ENCODE measurements at places on chromosomes 5 and 9.

DNA sequence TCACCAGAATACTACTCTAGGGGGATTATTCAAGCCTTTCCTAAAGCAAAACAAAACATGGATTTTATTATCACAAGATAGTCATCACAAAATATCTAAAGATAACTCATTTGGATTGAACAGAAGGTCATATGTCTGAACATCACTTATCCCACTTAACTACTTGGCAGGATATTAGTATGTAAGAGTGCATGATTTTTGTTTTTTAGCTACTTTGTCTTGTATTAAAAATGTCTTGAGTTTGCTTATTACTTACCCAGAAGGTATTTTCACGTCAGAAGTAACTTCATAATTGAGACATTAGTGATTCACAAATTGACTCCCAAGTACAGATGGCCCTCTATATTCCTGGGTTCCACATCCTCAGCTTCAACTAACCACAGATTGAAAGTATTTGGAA is 113.8 kb downstream of the TLE4 start:
- no peak for DNase-seq

- DNase-seq, result no peak
Measured at GRCh38 chr9:135341612-135342169, 137.9 kb upstream of the PPP1R26 start.

GRCh38 chr9:20200991-20201431 is 412.2 kb upstream of the SLC24A2 start:
- DNase-seq, result peak; percentile 73

- peak; percentile 34 for DNase-seq
Measured at GRCh38 chr9:89493181-89493580, 4.7 kb downstream of the SEMA4D start.

DNA sequence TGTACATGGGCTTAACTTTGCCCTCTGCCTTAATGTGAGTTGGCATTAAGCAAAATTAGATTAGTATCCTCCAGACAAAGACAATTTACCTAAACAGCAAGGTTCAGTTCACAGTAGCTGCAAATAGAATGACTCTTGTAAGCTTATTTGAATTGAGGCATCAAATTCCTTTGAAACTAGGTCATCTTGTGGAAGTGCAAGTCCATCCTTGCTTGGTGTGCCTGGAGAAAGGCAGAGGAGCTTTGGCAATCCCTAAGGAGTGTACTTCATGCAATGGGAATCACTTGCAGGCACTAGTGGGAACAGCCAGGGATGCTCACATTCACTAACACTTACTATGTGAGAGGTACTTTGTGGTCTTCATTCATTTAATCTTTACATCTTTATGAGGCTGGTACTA is 118.3 kb downstream of the DRD1 start:
- no peak for DNase-seq

GRCh38 chr5:127758766-127759283 is 55.6 kb downstream of the CCDC192 start:
- no peak for DNase-seq

GRCh38 chr5:174828804-174829510 is 104.6 kb downstream of the MSX2 start:
- DNase-seq, result peak; percentile 32

- peak; percentile 4 for DNase-seq
Measured at GRCh38 chr9:112489039-112489546, 2.5 kb downstream of the KIAA1958 start.

DNA sequence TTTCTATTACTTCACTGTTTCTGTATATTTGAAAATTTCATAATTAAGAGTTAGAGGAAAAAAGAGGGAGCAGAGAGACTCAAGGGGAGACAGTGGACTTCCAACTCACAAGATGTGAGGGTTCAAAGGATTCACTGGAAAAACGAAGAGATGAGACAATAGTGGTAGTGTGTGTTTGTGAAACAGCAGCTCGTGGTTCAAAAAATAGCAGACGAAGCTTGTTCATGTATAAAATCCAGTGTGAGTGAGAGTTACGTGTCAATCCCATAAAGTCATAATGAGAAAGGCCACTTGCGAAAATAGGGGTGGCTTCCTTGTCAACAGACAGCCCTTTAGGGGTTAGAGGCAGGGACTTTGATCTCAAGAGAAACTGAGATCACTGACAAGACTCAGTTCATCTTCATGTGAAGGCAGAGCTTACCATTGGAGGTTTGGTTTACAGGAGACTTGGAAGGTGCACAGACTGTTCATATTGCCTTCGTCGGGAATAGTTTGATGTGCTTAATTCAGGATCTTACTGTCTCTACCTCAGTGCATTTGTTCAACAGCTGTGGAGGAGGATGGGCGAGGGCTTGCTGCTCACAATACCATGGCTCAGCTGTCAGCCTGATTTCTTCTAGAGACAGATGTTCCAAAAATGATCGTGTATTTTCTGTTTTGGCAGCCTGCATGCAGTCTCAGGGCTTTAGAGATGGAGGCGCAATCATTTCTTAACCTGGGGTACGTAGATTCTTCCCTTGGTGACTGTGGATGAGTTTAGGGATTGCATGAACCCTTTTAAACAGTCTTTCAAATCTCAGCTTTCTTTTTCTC is 105.7 kb upstream of the KLF9 start:
- peak; percentile 61 for DNase-seq

DNA sequence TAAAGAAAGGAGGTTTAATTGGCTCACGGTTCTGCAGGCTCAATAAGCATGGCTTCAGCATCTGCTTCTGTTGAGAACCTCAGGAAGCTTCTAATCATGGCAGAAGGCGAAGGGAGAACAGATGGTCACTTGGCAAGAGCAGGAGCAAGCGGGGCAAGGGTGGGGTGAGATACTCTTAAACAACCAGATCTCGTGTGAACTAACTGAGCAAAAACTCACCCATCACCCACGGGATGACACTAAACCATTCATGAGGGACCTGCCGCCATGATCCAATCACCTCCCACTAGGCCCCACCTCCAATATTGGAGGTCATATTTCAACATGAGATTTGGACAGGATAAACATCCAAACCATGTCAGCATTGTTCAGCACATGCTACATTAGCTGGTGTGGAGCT is 89.1 kb upstream of the HAND1 start:
- DNase-seq, result no peak

GRCh38 chr9:37994639-37995347 is 74.2 kb downstream of the SHB start:
- peak; percentile 98 for DNase-seq

DNA sequence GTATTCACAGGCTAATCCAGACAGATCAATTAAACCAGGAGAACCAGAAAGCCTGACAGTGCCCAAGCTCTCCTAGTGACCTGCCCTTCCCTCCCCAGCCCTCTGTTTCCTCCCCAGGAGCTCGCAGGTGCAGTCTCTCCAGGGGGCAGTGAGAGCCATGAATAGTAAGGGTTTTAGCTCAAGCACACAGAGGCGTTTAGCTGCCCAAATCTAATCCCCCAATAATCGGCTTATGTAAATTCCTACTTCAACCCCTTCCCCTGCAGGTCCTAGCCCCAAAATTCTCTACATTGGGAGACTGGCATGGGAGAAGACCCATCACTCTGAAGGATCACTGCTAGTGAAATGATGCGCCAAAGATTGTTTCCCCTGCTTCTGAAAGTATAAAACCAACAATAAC is 10.5 kb upstream of the TAL2 start:
- DNase-seq, result no peak

- no peak for DNase-seq
Measured at GRCh38 chr5:67194166-67194565, 2.4 kb downstream of the CD180 start.

DNA sequence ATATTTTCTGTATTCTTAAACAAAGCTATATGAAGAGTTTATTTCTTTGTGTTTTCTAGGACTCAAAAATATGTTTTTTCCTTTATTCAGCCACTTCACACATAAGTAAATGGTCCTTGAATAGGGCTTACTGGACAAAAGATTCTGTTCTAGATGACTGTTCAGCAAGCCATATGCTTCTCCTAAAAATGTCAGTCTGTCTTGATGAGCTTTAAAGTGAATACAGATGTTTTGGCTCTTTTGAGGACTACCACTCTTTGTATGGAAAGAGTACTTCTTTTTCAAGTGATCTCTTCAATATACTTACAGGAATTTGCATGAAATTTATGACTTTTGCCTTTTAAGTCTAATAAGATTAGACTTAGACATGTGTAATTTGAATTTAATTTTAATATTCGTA is 8.4 kb downstream of the NDUFS4 start:
- peak; percentile 71 for DNase-seq

DNA sequence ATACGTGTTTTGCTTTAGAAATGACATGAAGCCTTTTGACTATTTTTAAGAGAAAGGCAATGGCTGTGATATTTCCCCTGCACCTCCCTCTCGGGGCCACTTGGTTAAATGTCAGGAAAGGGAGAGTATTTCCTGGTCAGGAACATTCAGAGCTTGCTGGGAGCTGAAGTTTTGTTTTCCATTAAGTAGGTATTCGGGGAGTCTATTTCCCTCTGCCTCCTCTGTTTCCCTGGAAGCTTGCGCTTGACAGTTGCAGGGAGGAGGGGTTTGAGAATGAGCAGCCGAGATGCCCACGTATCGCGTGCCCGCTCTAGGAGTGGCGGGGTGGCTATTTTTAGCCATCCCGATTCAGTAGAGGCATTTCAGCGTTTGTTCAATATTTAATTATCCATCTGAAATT is 6.7 kb downstream of the DAB2IP start:
- DNase-seq, result peak; percentile 48

DNA sequence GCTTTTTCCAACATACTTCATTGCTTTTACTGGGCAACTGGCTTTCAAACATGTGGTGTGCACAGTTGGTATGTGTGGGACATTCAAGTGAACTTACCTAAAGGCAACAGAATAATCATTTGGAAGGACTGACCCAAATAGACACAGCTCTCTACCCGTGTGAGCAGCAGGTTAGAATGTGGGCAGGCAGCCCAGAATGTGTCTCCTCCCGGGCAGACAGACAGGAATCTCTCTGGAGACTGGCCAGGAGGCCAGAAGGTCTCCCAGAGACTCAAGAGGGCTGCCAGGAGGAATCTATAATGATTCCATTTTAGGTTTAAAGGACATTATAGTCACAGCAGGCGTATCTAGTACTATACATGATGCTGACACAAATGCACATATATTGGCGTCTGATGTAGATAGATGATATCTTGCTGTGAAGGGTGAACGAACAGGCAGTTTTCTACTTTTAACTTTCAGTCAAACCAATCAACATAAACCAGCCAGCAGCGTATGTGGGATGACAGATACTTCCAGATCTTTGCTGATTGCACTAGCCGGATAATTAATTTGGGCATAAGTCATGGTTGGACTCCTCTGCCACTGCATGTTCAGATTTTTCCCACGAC is 297.4 kb upstream of the ZNF608 start:
- DNase-seq, result peak; percentile 83

GRCh38 chr5:8814105-8814504 is 731.8 kb downstream of the SEMA5A start:
- no peak for DNase-seq

DNA sequence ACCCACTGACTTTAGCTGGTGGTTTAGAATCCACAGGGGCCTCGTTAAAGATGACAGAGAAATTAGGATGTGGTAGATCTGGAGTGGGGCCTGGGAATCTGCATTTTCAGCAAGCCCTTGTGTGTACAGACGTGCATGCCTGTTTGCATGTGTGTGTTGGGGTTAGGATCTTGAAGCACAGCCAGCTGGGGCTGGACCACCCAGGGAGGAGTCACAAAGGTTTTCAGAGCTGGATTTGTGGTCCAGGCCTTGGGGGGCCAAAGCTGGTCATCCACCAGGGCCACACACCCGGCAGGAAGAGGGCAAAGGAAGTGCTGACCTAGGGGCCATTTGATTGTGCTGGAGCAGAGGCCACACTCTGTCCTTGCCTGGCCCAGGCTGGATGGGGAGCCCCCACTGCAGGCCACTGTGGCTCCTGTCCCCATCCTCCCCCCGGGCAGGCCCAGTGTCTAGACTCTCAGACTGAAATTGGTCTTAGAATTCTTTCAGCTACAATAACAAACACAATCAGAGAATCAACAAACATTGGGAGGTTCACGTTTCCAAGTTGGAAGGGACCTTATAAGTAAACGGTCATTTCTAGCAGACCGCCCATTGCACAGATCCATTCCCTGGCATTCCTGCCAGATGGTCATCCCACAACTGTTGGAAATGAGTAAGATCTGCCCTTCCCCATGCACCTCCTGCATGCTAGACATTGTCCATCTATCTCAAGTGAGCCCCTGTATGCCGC is 10.3 kb downstream of the CDX1 start:
- DNase-seq, result no peak

- DNase-seq, result no peak
Measured at GRCh38 chr9:82489201-82489821, 500.7 kb downstream of the SPATA31D1 start.

DNA sequence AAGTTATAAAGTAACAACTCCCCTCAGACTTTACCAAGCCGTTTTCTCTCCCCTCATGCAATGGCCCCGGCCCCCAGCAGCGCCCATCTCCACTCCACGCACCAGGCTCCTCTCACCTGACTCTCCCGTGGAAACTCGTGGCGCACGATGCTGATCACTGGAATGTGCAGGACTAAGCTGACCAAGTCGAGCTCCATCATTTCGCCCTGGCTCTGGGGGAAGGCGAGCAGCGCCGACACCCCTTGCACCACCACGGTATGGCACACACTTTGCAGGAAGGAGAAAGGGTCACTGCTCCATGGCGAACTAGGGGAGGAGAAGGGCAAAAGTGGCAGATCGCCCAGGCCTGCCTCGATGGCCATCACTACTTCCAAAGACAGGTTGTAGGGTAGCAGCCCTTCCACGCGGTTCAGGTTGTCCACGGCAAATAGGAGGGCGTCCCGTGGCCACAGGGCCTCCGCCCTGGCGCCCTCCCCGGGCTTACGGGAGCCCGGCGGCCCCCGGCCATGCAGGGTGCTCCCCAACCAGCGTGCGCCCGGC is 1.2 kb downstream of the GRIN3A start:
- DNase-seq, result no peak

GRCh38 chr9:124248960-124249359 is 8.8 kb upstream of the NEK6 start:
- DNase-seq, result peak; percentile 84

DNA sequence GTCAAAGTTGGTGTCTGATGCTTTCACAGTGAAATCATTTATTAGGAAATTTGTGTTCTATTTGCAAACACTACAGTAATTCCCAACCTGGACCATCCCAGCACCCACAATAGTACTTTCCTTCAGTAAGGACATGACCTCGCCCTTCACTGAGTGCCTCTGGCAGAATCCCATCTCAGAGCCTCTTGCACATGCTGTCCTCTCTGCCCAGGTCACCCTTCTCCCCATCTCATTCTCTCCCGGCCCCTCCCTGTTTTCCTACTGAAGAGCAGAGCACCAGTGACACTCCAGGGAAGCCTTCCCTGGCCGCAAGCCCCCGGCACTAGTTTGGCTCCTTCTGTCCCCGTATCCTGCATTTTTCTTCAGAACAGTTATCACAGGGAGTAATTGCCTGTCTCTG is 220.4 kb downstream of the MAPKAP1 start:
- DNase-seq, result no peak

GRCh38 chr5:127683008-127683407 is 20.2 kb upstream of the CCDC192 start:
- DNase-seq, result peak; percentile 36

DNA sequence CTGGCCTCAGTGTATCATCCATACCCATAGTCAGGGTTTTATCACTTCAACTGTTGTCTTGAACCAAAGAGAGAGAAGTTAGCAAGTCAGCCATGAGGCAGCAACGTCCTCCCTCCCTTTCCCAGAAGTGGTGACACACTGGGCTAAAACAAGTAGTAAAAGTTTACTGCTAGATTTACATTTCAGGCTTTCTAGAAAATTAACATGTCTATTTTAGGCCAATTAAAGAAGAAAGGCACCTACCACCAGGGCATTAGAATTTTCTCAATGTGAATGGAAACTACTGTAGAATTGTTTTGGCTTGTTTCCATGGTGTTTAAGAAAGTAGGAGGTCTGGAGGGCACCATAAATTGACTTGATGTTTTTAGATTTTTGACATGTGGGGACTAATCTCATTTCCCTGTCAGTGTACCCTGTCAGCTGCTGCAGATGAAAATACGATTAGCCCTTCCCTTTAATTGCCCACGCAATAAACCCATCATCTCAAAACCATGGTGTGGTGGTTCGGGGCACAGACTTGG is 121.8 kb upstream of the ELL2 start:
- DNase-seq, result no peak

All from tongue (tissue), 3 donors.